ENCODE measurements at places on chromosomes 4 and X.

DNA sequence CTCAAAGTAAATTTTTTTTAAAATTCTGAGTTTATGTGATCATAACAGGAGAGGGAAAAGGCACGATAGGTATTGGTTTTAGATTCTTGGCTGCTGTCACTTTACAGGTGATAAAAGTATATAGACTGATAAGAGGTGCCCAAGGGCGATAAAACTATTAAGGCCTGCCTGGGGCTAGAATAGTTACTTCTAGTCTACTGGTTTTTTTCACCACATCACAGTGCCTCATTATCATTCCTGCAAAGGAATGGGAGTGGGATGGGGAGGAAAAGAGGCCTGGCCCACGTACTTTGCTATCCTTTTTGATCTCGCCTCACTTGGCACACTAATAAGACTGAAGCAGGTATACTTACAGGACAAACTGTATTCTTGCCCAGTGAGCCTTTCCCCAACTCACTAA is 46.6 kb downstream of the CXorf58 start:
- DNase-seq: peak; percentile 68

DNA sequence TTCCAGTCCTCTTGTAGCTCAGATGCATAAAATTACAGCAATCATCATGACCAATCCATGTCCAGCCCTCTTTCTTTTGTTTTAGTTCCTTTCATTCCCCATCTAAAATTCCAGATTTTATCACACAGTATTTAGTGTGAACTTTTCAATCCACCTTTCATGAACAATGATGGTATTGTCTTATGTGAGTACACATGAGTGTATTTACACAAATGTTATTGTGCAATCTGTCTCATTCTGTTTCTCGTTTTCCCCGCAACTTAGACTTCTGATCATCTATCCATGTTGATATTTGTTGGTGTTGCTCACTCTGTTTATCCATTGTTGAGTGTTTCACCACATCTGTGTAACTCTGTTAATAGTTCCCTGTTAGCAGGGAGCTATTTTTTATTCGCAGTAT is 9.4 kb upstream of the RASGEF1B start:
- DNase-seq: no peak

GRCh38 chrX:153414856-153415510 is 3.7 kb downstream of the ZFP92 start:
- no peak for DNase-seq

DNA sequence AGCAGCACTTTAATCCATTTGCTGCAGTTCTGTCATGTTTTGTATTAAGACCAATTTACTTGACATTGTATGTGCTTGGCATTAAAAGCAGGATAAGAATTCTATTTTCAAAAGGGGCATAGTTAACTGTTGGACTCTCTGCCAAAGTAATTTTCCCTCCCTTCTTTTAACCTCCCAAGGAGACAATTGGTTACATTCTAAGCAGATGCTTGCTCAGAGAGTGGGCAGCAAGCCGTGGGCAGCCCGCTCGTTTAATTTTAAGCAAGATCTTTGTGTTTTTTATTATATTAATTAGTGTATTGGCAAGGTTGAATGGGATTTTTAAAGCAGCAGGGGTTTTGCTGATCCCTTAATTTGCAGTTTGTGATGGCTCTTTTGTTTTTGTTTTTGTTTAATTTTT is 37.1 kb upstream of the KLHL8 start:
- DNase-seq: no peak

DNA sequence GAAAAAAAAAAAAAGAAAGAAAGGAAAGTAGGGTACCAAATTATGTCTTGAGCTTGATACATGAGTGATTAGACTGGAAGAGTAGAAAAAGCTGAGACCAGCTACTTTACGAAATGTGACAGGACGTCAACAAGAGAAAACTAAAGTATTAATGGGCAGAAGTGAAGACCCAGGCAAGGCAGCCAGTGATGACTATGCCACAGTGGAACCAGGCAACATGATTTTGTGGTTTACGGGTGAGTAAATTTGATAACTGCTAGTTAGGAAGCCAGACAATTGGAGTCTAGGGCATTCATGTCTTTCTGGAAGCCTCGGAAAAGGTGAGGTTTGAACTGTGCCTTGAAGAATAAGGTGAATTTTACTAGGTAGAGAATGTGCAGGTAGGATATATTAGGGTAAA is 326.4 kb downstream of the TENM3 start:
- DNase-seq: no peak

GRCh38 chrX:145524931-145525330 is 277.6 kb downstream of the SPANXN1 start:
- no peak for DNase-seq

DNA sequence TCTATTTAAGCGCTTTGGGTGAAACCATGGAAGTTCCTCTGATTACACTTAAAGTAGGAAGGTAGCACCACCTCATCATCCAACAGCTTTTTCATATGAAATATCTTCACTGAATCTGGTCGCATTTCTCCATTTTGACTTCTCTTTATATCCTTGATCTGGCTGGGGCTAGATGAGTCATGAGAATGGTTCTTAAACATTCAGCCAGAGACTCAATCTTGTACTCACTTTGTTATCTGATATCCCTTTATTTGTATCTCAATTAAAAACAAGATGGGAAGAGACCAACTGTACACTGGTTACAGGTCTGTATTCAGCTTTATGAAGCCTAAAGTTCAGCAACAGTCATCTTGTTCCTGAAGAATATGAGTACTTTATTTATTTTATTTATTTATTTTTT is 84.9 kb downstream of the CBLL2 start:
- no peak for DNase-seq

- no peak for DNase-seq
Observed at GRCh38 chr4:47526281-47526680, 41.2 kb downstream of the ATP10D start.

DNA sequence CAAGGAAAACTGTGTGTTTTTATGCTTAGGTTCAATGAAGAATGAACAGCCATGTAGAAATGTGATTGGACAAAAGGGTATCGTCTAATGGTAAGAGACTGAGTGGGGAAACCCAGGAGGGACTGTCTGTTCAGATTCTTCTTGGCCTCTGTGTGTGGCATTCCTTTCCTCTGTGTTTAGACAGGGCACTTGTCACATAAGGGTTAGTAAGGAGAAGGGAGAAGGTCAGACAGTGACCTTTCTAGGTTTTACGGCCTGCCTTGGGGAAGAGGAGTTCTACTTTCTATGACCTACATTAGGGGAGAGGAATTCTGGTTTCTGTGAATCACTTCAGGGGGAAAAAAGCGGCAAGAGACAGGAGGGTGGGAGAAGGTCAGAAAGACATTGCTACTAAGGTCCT is 119.5 kb downstream of the GC start:
- peak; percentile 6 for DNase-seq

GRCh38 chr4:99821918-99822503 is 5.4 kb downstream of the DAPP1 start:
- no peak for DNase-seq

DNA sequence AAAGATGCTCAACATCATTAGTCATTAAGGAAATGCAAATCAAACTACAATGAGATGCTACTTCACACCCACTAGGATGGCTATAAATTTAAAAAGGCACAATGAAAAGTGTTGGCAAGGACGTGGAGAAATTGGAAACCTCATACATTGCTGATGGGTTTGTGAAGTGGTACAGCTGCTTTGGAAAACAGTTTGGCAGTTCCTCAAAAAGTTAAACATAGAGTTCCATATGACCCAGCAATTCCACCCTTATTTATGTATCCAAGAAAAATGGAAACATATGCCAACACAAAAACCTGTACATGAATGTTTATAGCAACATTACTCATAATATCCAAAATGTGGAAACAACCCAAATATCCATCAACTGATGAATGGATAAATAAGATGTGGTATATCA is 101.3 kb upstream of the MAGEB10 start:
- DNase-seq: no peak

DNA sequence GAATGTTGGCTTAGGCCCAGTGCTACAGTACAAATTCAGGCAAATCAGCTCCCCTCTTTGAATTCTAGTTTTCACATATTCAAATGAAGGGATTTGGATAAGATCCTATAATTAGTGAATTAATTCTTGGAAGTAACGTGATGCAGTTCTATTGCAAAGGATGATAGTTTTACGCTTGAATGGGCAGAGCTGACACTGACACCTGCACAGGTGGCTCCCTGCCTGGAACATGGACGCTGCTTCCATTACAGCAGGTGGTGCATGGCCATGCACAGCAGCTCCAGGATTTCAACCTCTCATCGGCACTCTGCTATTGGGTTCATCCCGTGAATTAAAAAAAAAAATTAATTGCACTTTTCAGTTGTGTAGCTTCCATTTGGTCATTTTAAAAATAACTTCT is 28.4 kb upstream of the RPS6KA6 start:
- no peak for DNase-seq

- DNase-seq: no peak
Observed at GRCh38 chr4:8863686-8864682, 7.7 kb downstream of the HMX1 start.

DNA sequence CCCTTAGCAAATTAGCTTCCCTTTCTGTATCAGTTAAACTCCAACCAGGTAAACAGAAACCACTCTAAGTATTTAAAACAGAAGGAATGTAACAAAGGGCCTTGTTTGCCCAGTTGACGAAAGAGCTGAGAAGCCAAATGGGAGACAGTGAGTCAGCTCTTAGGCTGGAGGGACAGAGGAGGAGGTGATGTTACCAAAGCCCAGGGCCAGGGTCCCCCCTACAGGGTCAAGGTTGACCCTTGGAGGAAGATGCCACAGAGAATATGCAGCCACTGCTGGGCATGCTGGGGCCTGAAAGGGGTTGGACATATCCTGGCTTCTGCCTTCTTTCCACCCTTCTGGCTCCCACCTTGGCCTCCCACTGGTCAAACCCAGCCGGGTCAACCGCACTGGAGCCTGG is 38.3 kb upstream of the LGI2 start:
- no peak for DNase-seq

DNA sequence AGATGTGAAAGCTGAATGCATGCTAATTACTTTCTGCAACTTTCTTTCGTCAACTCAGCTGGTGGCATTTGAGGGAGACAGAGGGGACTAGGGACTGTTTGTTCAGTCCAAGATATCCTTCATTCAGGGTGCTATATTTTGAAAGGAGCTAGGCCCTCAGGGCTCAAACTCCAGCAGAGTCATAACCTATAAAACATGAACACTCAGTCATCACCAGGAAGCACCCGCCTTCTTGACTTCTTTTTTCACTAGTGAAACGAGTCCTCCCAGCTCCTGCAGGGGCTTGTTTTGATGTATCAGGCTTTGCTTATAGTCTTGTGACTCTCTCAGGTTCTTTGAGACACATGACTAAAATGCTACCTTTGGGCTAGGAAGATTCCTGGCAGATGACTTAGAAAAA is 230.6 kb downstream of the PCDH7 start:
- DNase-seq: no peak

DNA sequence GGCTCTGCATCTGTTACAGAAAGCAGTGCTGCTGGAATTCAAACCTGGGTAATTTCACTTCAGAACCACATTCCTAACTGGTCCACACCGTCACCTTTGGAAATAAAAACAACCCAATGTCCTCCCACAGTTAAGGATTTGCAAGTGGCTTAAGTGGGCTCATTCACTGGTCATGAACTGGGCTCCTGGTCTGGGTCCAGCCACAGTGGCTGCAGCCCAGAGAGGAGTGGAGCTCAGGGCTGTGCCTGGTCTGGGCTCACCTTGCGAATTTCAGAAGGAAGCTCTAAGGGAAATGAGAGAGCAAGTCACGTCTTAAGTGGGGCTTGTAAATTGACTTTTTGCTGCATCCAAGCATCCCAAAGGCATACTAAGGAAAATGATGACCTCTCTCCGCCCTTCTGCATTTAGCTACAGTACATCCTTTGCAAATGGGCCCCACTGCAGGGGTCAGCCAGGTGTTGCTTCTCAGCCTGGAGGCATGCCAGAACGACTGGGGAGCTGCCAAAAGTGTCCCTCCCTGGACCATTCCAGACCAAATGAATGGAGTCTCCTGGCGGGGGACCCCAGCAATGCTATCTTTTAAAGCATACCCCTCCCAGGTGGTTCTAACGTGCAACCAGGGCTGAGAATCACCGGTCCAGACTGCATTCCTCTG is 25.6 kb upstream of the CRMP1 start:
- no peak for DNase-seq

DNA sequence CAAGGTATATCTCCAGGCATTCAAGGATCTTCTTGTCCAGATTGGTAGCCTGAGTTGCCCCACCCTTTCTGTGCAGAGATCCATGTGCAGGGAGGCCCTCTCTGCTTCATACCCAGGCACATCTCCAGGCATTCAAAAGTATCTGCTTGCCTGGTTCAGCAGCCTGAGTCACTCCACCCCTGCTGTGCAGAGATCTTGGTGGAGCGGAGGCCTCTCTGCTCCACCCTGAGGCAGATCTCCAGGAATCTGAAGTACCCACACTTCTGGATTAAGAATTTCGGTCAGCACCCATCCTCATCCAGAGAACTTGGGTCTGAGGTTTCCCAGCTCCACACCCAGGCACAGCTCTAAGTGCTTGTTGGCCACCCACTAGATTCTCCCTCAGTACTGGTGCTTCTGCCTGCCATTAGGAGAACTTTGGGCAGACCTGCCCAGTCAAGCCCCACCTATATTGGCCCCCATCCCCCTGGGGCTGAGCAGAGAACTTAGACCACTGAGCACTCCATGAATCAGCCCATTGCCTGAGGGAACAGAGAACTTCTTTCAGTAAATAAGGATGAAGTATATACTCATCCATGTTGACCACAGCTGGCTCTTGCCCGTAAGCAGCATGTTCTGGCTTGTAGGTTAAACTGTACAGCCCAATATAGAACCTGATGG is 199.5 kb upstream of the ZCCHC13 start:
- DNase-seq: no peak

Data from ELF-1 (cell line).